ENCODE measurements at places on chromosomes 16 and 17.

DNA sequence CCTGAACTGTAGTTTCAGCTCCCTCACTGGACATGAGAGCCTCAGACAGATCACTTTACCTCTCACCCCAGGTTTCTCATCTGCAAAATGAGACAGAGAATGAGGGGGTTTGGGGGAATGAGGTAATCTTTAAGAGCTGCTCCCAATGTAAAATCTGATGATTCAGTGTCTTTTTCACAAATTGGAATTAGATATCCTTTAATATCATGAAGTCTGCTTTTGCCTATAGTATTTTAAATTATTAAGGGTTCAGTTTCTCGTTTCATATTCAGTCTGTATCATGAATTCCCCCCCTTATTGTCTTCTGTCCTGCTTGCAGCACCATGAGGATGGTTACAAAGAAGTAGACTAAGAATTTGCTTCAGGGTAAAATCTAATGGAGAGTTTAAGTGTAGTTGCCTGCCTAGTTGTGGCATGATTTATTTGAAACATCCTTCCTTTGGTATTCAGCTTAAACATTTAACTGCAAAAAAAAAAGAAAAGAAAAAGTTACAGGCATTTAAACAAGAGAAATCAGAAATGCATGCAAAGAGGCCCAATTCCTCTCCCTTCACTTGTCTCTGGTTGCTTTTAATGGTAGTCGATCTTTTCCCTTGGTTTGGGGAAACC lies 77.3 kb downstream of the WNT3 start:
- no peak for DNase-seq

DNA sequence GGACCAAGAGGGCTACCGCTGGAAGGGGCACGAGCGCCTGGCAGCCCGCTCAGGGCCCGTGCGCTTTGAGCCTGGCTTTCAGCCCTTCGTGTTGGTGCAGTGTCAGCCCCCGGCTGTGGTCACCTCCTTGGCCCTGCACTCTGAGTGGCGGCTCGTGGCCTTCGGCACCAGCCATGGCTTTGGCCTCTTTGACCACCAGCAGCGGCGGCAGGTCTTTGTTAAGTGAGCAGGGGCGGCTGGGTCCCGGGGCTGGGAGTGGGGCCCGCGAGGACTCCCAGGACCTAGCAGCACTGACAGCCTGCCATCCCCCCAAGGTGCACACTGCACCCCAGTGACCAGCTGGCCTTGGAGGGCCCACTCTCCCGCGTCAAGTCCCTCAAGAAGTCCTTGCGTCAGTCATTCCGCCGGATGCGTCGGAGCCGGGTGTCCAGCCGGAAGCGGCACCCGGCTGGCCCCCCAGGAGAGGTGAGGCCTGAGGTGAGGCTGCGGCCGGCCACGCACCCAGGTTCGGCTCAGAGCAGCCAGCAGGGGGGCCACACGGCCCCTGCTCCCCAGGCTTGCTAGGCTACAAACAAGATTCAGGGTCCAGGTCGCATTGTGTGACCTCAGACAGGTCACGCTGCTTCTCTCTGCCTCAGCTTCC lies 17.4 kb upstream of the MYO15B start:
- no peak for DNase-seq

DNA sequence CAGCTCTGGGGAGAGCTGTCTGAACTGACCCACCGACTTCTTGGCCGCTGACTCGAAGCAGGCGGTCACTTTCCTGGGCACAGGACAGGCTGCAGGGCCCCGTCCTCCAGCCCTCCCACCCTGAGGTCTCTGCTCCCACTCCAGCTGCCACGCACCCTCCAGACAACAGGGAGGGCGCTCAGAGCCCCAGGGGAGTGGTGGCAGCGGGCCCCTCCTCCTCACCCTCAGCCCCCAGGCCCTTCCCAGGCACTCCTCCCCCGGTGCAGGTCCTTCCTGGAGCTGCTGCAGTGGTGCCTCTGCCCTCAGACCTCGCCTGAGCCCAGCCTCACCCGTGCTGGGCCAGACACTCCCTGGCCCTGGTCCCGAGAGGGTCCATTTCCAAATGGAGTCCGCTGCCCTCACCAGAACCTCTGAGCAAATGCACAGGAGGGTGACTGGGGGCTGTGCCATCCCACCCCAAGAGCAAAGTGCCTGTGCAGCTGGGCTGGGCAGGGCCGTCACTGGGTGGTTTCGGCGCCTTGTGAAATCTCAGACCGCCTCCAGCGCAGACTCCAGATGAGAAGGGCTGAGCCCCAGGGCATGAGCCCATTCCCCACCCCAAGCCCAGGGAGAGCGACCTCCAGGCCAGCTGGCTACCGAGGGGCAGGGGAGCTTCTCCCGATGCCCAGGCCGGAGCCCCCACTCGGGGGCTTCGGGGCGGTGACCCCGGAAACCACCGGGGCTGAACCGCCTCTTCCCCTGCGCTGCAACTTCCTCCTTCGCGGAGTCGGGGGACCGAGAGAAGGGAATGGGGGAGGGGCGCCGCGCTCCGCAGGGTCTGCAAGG lies 717 bp downstream of the CYBA start:
- DNase-seq: no peak

- no peak for DNase-seq
Measured at GRCh38 chr17:200586-200985, 19.1 kb upstream of the DOC2B start.

- no peak for DNase-seq
Measured at GRCh38 chr17:76929148-76929547, 60.9 kb downstream of the MGAT5B start.

GRCh38 chr16:90020838-90021382 lies 1.7 kb upstream of the DBNDD1 start:
- no peak for DNase-seq

DNA sequence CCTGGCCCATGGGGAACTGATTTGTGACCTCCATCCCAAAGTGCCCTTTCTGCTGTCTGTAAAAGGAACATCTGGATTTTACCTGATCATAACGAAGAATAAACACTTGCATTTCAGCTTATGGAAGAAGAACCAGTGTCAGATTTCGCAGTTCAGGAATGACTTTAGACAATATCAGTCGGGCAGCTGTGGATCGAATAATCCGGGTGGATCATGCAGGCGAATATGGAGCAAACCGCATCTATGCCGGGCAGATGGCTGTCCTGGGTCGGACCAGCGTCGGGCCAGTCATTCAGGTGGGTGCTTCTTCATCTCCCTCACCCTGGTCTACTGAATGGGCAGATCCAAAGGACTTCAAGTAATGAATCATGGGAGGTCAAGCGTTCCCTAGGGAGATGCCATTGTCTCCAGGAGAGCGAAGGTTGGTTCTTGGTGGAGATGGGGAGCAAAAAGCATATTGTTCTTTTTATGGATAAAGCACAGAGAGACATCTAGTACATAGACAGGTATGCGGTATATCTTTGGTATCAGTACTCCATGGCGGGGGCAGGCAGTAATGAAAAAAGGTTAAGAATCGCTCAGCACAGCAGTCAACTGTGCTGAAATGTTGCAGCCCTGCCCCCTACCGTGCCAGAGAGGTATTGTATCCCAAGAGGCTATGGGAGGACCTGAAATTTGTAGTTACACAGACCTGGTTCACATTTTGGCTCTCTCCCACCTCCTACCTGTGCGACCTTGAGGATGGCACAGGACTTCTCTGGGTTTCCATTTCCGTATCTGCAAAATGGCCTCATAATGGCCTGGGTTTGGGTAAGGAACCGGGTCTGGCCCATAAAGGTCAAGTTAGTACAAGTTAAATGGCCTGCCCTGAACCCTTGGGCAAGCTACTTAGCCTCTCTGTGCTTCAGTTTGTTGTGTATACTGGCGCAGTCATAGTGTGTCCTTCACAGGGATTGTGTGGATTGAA lies 4.7 kb downstream of the COQ7 start:
- peak; percentile 17 for DNase-seq

GRCh38 chr17:77286641-77287431 lies 146.1 kb downstream of the SEC14L1 start:
- no peak for DNase-seq

- no peak for DNase-seq
Measured at GRCh38 chr17:9647014-9647413, 1.7 kb downstream of the USP43 start.

DNA sequence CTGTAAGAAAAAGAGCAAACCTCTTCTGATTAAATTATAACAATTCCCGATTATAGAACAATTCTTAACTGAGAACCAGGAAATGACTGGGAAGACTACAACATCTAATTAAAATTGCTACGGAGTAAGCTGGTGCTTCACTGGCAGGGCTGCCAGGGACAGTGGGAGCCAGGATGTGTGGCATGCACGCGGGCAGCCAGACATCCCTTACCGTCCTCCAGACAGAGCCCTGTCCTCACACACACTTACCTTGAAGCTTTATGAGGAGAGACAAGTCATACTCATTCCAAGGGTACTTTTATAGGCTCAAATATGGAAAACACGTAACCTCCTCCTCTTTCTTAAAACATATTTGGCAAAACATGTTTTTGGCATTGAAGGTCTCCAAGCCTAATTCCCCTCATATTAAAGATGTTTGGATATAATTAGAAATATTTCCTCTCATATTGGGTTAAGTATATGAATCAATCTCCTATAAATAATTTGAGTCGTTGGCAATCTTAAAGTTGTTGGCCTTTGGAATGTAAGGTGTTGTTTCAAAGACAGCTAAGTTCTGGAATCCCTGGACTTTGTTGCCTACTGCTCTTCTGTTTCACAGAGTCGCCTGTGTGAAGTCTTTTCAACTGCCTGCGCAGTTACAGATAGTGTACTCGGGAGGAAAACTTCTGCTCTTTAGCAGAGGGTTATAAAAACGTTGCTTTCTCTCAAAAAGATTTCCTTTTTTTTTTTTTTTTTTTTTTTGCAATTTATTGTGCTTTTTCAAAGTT lies at the start of gene MYH1:
TSS of gene MYH1 (minus strand) at position 272 of the 767 bp plus-strand sequence. CDS start 1,900 bp downstream, outside the sequence.
- no peak for DNase-seq

DNA sequence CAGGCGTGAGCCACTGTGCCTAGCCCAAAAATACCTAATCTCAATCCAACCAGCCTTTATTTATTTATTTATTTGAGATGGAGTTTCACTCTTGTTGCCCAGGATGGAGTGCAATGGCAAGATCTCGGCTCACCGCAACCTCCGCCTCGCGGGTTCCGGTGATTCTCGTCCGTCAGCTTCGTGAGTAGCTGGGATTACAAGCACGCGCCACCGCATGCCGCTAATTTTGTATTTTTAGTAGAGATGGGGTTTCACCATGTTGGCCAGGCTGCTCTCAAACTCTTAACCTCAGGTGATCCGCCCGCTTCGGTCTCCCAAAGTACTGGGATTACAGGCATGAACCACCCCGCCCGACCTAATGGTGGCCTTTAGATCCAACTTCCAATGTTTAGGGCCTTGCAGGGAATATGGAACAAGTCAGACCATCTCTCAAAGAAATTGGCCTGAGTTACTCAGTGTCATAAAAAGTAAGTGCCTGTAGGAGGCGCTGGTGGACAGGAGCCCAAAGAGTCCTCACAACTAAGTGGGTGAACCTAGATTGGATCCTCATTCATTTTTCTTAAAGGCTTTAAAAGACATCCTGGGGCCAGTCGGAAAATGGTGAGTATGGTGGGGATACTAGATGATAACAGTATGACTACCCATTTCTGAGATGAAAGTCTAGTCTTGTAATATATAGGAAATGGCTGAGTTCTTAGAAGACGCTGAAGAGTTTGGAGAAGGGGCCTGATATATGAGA lies 4.6 kb downstream of the ZSCAN10 start:
- DNase-seq: no peak

DNA sequence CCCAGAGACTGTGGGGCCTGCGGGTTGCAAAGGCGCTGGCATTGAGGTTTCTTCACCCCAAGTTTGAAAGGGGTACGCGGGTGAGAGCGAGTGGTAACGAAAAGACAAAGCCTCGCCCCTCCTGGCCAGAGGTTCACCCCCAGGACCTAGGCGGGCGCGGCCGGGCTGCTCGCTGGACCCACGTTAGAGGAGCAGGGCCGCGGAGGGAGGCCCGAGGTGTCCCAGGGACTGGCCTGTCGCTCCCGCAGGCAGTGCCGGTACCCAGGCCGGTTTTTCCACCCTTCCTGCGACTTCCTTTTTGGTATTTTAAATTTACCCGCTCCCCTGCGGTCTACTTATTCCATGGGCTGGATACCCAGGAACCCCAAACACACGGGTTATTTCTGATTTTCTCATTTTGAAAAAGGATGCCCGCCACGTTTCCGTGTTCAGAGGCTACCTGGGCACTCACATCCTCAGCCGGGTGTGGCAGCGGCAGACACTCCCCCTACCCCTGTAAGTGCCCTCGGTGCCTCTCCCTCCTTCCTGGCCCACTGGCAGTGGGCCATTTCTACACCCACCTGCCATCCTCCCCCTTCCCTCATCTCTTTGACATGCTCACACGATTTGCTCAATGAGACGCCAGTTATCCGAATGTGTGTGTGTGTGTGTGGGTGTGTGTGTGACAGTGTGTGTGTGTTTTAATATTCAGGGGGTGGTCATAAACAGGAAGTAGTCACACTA lies 1.6 kb upstream of the FOXL1 start:
- DNase-seq: no peak

DNA sequence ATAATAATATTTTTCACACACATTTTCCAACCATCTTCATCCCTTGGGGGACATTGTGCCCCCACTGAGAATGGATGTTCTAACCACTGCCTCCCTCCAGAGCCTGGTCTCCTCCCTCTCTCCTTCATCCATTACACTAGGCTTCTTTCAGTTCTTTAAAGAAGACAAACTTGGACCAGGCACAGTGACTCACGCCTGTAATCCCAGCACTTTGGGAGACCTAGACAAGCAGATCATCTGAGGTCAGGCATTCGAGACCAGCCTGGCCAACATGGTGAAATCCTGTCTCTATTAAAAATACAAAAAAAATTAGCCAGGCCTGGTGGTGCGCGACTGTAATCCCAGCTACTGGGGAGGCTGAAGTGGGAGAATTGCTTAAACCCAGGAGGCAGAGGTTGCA lies 6.5 kb downstream of the ALOX15 start:
- no peak for DNase-seq

DNA sequence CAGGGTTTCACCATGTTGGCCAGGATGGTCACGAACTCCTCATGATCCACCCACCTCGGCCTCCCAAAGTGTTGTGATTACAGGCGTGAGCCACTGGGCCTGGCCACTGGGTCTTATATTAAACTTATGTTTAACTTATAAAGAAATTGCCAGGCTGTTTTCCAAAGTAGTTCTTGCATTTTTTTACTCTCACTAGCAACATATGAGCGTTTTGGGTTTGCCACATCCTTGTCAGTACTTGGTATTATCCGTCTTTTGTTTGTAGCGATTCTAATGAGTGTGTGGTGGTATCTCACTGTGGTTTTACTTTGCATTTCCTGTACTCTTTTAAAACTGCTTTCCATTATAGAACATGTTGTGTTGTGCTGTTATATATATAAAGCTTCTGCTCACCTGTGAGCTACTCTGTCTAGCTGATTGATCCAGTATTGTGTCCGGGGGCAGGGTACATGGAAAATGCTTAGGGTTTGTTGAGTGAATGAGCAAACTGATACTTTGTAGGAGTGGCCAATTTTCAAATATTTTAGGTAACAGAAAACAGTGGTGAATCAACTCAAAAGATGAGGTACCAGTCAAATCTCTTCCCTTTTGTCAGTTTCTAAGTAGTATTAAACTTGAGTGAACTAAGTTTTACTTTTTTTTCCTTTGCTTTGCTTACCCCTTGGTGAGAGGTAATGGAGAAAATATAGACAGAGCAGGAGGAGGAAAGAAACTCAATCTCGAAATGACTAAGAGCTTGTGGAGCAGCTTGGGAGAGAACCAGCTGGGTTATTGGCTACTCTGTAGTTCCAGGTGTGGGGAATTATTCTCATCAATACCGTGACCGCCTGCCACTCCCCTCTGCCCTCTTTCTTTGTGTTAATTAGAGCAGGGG lies 75.8 kb downstream of the PITPNC1 start:
- DNase-seq: no peak

Measured in caudate nucleus (tissue), 63 donors.